ENCODE measurements at places on chromosomes 7 and 10.

- DNase-seq, result no peak
Measured at GRCh38 chr10:25934621-25935139, 651 bp downstream of the MYO3A start.

- DNase-seq, result no peak
Measured at GRCh38 chr7:147809786-147810185, 780.8 kb upstream of the C7orf33 start.

GRCh38 chr10:132204781-132205473 lies 18.2 kb downstream of the DPYSL4 start:
- no peak for DNase-seq

DNA sequence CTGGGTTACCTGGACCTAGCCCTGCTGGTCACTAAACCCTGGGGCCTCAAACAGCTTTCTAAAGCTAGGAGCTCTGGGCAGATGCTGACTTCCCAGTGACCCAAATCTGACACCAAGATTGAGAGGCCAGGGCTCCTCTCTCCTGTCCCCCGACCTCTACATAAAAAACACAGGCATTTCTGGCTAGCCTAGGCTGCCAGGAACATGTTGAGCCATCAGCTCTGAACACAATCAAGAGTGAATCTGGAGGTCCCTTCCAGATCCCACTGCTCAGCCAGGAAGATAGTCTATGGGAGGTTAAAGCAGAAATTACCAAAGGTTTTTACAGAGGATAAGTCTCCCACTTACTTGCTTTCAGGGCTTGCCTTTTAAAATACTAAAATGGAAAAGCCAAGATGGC lies 22.1 kb upstream of the PDE1C start:
- no peak for DNase-seq

DNA sequence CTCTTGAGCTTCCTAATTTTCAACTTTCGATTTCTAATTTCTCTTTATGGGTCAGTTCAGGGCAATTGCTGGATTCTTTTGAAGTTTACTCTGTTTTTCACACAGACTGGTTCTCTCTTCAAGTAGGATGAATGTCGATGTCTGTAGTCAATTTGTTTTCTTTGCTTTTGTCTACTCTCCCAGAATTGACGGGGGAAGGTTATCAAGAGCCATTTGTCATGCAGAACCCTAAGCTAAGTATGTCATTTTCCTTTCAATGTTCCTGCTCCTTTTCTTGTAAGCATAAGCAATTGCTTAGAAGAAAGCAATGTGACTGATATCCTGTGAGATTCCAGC lies 53.7 kb downstream of the SLC39A12 start:
- no peak for DNase-seq

DNA sequence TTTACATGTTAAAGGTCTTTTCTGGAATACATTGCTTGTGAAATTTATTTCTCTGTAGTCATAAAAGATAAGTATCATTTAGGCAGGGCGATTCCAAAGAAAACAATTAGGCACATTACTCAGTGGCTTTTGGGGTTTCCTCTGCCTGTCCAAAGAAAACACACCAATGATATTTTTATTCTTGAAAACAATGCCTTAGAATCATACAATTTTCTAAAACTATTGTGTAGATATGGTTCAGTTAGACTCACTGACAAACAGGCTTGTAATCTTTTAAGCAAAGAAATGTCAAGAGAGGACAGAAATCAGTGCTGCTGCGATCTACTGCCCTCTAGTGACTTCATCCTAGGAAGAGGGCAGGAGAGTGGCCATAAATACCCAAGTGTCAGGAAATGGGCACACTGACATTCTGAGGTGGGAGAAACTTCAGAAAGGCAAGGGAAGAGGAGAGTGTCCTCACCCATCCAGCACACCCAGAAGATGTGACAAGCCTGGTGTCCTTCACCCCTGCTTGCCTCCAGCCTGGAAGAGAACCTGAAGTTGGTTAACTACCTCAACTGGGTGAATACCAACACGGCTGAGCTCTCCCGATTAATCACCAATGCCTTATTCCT lies 120.5 kb downstream of the GALNT11 start:
- DNase-seq, result no peak

DNA sequence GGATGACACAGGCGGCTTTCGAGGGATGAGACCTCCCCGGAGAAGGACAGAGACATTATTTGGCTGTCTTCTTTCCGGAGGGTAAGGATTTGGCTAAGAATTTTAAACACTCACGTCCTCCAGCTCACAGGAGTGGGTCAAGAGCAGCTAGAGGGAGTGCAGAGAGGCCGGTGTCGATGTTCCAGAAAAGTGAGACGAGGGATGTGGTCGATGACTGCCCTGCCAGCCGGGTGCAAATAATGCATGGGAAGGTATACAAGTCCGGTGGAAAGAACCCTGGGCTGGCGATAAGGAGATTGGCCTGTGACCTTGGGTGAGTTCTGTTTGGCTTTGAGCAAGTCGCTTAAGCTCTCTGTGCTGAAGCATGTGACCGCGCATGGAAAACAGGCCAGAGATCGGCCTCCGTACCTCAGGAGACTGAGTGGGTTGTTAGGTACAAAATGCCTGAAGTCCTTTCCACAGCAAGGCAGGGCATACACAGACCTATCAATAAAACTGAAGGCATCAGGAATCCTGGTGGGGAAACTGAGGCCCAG lies 149.1 kb downstream of the UBE2H start:
- DNase-seq, result no peak

GRCh38 chr7:130960208-130960988 lies 226.4 kb upstream of the KLF14 start:
- no peak for DNase-seq
